ENCODE measurements at places on chromosomes 7 and 10.

DNA sequence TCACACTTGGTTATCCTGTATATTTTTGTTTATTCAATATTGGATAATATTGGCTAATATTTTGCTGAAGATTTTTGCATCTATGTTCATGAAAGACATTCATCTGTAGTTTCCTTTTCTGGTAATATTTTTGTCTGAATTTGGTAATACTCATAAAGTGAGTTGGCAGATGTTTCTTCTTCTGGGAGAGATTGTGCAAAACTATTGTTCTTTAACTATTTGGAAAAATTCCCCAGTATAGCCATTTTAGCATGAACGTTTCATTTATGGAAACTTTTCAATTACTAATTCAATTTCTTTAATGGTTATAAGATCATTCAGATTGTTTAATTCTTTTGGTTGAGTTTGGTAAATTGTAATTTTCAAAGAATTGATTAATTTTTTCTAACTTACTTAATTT is 560.8 kb upstream of the FZD8 start:
- DNase-seq, result no peak

DNA sequence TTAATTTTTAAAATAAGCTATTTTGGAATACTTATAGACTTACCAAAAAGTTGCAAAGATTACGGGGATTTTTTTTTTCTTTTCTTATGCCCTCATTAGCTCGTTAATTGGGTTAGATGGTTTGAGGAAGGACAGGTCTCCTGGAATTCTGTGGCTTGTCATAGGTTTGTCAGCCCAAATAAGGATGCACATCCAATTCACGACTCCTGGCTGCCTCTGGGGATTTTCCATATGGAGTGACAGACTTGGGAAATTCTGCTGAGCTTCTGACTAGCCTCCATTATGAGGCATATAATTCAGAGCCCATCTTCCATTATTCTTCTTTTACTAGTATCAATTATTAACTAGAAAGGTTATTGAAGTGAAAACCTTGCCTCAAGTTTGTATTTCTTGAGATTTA is 102.1 kb downstream of the AUTS2 start:
- DNase-seq, result no peak

- no peak for DNase-seq
Observed at GRCh38 chr7:152076940-152077933, 51.8 kb downstream of the GALNT11 start.

- no peak for DNase-seq
Observed at GRCh38 chr10:15385552-15386455, 14.7 kb upstream of the FAM171A1 start.

- no peak for DNase-seq
Observed at GRCh38 chr10:55168343-55168742, 367.3 kb upstream of the PCDH15 start.

DNA sequence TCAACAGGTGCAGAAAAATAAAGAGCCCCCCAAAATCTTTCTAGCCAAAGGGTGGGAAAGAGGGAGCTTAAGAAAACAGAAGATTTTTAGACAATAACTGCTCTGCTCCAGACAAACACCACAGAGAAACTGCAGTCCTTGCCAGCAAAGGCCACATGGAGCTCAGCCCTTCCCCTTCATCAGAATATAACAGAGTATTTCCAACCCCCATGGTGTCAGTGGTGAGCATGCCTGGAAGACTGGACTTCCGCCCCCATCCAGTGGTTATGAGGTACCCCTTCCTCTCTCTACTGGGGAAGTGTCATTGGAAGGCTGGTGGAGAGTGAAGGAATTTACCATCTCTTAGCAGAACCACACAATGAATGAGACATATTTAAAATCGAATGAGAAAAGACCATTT is 1007.3 kb upstream of the CELF2 start:
- no peak for DNase-seq

DNA sequence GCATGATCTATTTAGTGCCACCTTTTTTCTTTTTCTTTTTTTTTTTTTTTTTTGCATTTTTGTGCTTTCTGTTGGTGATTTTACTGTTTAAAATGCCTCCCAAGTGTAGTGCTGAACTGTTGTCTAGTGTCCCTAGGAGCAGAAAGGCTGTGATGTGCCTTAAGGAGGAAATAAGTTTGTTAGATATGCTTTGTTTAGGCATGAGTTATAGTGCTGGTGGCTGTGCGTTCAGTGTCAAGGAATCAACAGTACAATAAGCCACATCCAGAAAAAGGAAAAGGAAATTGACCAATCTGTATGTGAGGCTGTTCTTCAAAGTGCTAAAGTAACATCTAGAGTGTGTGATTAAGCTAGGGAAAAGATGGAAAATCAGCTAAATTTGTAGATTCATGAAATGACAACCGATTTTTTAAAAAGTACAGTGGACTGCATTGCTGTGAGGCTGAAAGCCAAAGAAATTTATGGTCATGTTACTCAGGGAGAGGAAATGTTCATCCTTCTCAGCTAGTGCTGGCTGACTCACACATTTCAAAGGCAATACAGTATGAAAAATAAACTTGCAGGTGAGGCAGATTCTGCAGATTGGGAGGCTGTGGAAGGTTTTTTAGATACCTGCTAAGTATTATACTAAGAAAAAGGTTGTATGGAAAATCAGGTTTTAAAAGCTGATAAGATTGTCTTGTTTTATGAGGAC is 122.7 kb upstream of the ADCY1 start:
- no peak for DNase-seq

DNA sequence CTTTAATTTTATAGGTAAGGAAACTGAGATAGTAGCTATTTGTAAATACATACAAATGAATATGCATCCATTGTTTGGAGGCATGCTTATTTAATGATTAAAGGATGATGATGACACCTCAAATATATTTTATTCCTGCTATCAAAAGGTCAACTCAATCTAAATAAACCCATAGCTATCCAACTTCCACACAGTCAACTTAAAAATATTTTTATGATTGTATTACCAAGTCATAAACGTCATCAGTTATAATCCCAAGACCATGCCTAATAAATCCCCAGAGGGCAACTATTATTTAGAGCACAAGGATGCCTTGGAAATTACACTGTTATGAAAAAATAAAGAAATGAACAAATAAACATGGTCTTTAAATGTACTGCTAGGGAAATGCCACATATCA is 102.1 kb downstream of the MPP7 start:
- no peak for DNase-seq

DNA sequence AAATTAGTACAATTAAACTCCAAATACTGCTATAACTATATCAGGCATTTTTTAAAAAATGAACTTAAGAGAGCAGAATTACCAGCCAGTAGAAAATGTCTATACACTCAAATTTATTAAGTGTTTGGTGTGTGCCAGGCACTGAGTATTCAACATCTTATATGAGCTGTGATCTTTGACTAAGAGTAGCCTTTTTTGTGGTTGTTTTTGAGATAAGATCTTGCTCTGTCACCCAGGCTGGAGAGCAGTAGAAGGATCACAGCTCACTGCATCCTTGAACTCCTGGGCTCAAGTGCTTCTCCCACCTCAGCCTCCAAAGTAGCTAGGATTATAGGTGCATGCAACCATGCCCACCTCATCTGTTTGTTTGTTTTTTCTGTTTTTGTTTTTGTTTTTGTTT is 102.5 kb upstream of the CELF2 start:
- DNase-seq, result no peak

DNA sequence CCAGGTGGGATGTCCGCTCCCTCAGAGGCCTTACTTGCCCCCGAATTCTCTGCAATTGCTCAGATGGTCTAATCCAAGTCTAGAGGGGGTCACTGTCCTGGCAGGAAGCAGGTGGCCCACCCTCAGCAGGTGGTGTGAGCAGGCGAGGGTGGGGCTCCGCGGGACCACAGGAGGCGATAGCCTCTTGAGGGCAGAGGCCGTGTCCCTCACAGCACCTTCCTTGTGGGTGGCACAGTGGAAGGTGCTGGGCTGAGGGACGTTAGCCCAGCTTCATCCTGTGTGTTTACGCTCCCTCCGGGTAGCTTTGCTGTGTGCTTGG is 38.3 kb upstream of the INPP5A start:
- no peak for DNase-seq

DNA sequence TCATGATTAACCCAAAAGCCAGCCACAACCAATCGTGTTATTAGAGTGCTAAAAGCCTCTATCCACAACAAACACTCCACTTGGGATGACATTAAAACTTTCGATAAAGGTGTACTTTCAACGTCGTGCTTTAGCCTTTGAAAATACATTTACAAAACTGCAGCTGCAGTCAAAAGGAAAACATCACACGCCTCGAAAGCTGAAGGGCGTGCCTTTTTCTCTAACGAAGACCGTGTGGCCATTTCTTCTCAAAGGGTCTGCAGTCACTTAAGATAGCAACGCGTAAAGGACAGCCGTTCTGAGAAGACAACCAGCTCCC is 1.1 kb downstream of the ARHGAP12 start:
- no peak for DNase-seq

GRCh38 chr7:140209866-140210609 is 33.3 kb upstream of the KDM7A start:
- no peak for DNase-seq

DNA sequence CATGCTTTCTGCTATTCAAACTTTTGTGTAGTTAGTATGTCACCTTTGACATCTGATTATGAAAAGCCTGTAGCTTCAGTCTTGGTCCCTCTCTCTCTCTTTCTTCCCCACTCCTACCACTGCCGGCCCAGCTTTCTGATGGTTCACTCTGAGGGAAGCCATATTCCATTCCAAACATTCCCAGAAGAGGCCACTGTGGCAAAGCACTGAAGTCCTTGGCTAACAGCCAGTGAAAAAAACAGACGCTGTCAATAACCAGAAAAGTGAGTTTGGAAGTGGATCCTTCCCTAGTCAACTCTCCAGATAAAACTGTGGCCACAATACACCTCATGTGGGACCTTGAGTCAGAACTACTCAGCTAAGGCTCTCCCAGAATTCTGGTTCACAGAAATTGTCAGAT is 950.7 kb upstream of the PHF14 start:
- DNase-seq, result no peak

DNA sequence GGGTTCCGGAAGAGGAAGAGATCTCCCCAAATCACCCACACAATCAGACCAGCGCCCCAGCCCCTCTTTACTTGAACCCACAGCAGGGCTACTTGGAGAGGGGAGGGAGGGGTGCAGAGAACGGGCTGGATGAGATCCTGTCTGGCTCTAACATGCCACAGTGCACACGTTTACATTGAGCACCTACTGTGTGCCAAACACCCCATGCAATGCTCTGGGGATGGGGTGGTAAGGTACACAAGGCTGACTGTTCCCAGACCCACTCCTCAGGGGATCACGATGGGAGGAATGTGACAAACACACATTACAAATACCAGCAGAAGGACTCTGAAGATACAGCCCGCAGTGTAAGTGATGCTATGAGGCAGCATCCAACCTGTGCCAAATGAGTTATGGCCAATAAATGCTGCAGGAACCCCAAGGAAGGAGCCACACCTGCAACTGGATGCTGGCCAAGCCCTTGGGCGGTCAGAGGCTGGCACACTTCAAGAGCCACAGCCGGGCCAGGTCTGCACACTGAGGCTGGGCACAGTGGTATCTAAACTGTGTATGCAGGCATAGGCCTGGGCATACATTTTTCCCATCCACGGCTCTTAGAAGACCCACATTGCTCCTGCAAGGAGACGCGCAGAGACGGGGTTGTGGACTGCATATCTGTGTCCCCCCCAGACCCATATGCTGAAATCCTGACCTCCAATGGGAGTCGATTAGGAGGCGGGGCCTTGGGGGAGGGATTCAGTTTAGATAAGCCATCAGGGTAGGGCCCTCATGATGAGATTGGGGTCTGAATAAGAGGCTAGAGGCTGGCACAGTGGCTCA is 6.4 kb downstream of the SPOCK2 start:
- no peak for DNase-seq

GRCh38 chr7:130890176-130891020 is 156.4 kb upstream of the KLF14 start:
- DNase-seq, result no peak

DNA sequence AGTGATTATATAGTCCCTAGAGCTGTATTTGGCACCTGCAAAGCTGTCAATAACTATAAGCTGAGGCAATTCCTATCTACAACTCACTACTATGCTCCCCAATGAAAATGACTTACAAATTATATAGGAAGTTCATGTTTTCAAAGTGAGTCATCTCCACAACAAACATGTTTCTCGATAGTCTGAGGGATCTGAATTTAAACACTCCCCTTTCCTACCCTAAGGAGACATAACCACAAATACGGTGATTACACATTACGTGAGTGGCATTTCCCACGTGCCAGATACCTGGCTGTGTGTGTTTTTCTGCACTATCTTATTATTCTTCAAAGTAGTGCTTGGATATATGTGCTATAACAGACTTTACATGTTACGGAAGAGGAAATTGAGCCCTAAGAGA is 122.5 kb upstream of the C1QL3 start:
- DNase-seq, result no peak

- no peak for DNase-seq
Observed at GRCh38 chr7:104686286-104686685, 327.7 kb upstream of the KMT2E start.

DNA sequence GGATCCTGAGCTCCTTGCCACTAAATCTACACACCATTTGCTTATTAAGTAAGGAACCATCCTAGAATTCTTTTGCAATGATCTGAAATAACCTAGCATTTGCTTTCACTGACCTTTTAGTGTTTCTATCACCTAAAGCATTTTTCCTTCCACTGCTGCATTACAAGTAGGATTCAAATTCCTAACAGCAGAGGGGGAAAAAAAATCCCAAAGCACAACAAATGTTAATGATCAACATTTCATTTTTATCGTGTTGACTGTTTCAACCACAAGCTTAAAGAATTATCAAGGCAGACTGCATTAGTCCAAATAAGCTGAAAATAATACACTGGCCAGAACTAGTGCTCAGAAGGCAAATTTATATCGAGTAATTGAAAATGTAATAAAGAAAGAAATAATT is 174.7 kb upstream of the TCF7L2 start:
- no peak for DNase-seq

DNA sequence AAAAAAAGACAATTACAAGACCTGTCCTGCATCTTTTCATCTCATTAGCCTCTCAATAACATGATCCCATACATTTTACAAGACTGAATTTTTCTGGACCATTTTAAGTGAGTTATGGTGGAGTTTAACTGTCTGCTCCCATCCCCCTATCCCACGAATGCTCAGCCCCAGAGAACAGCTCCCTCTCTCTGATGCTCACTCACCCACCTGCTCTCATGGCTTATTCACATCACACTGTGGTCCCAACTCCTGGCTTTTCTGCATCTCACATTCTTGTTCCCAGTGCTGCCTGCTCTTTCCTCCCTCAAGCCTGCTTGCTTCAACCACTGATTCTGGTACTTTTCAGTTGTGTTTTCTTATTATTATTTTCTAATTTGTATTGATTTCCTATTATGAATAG is 20.4 kb upstream of the CCSER2 start:
- no peak for DNase-seq

- DNase-seq, result no peak
Observed at GRCh38 chr7:32042900-32043299, 27.3 kb downstream of the PDE1C start.
